ENCODE measurements at places on chromosomes 3 and 15.

DNA sequence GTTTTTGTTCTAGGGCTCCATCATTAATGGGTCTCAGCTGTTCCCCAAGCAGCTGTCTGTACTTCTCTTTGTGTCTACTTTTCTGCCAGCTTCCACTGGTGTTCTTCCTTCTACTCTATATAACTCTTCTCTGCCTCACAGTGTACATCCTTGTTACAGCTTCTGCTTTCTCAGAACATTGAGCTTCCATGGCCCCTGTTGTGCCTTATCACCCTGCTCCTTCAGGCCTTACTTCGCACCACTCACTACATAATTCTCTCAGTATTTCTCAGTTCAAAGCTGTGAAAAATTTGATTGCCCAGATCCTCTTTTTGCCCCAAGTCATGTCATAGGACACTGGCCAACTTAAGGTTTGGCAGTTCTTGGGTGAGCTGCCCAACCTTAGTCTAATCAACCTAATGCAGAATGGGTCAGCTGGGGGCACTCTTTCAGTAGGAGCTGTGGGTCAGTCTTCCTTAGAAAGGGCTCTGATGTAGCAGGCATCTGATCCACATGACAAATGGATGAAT, 28.9 kb downstream of the CSTA start:
- no peak for DNase-seq

DNA sequence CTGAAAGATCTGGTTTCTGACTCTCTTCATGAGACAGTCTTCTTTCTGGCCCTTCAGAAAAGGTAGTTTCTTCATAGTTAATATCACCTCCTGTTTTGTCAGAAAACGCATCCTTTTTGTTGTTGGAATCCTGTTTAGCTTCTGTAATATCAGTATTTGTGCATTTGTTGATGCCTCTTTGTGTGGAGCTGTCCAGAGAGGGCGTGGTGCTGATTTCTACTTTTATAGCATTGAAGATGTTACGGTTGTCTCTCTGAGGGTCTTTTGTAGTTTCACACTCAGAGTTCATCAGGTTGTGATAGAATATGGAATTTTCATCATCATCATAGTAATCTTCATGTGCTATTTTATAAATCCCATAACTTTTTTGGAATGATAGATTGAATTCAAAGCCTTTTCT, 8.9 kb downstream of the GPR149 start:
- no peak for DNase-seq

- DNase-seq = no peak
Observed at GRCh38 chr3:157384491-157384890, 52.2 kb upstream of the PTX3 start.

DNA sequence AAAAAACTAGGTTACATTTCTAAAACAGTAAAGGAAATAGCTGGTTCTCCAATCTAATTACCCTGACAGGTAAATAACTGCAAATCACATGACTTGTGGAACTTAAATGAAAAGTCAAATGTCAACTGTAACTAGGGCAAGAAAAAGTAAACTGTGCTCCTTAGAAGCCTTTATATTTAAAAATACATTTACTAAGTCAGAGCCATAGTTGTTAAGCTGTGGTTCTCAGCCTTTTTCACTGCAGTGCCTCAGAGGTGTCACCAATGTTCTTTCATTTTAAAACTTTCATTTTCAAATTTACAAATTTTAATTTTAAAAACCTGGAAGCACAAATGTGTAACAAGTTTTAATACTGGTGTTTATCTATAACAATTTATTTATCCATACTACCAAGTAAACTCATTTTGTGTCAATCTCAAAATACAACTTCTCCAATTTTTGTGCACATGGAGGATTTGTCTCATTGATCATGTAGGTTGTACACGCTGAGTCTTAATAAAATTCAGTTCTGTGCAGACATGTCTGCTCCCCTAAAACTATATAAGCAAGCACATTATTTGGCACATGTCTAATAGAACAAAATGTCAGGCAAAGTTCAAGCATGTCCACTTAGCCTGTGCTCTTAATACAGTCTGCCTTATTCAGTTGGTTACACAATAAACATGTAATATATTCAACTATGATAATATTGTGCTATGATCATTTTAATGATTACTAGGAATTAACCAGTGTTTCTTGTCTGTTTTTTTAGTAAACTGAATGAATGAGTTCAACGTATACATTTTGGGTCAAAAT, 70.4 kb downstream of the DLG1 start:
- DNase-seq = no peak

DNA sequence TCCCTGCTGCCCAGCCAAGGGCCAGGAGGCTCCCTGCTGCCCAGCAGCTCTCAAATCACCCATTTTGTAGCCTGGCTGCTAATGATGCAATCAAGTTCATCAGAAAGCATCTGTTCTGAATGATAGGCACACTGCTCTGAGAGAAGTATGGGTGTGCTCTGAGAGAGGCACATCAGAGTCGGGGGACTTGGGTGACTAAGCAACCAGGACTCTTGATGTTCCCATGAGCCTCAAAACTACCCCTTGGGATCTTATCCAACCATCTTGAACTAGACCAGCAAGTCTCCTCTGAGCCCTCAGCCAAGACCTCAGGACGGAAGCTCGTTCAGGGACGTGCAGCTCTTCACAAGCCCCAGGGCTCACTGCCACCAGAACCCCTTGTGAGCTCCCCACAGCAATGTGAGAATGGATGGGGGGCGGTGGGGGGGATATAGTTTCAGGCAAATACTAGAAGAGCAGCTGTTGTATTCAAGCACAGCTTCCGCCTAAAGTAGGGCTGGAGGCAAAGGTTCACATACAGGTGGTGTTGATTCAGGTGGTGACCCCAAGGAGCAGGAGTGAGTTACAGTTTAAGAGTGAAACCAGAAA, 52.2 kb upstream of the HES1 start:
- DNase-seq = no peak

GRCh38 chr3:47780741-47781684, 680 bp downstream of the SMARCC1 start:
- DNase-seq = peak; percentile 30
